Lower lobe of right lung (tissue), 2 donors: ENCODE measurements at places on chromosomes 11 and 22. TPM values are rescaled to one million over a fixed set of nuclear protein-coding genes. Genes with fewer than 3 reads are reported as not detected.

The BATF2 gene
- total RNA-seq, result 8.6 TPM

The PARVG gene
- 96.2 TPM for total RNA-seq

DNA sequence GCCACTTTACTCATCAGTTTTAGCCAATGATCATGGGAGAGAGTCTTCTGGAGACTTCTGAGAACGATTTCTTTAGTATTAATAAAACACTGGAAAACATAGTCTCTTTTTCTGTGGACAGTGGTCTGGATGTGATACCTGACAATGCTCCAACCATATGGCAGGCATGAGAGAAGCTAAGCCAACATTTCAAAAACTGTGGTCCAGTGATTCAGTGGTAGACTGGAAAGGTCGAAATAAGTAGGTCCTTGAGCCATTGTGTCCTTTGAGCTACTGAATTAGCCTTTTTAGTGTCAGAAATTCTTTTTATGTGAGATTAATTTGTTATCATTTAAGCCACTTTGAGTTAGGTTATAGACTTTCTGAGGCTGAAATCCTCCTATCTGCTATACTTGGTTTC, 197.7 kb upstream of the CTSC start:
- no peaks in the 10 kb centered on the region for H3K27me3 ChIP-seq
- no peak for DNase-seq
- no peaks in the 10 kb centered on the region for H3K36me3 ChIP-seq
- no peak overlapping the region for H3K4me3 ChIP-seq
- no peak overlapping the region for H3K27ac ChIP-seq
- H3K4me1 ChIP-seq, result no peaks in the 10 kb centered on the region

GRCh38 chr11:117621226-117621625, 175.8 kb downstream of the DSCAML1 start:
- H3K27me3 ChIP-seq, result no peaks in the 10 kb centered on the region
- H3K36me3 ChIP-seq, result no peaks in the 10 kb centered on the region
- H3K4me1 ChIP-seq, result no peaks in the 10 kb centered on the region
- no peak overlapping the region for H3K4me3 ChIP-seq
- no peak for DNase-seq

GRCh38 chr11:11969380-11970215, 38.8 kb downstream of the DKK3 start:
- H3K27ac ChIP-seq, result no peak overlapping the region
- no peak for DNase-seq
- no peaks in the 10 kb centered on the region for H3K27me3 ChIP-seq
- no peaks in the 10 kb centered on the region for H3K36me3 ChIP-seq

GRCh38 chr22:39712081-39712480, 141.5 kb downstream of the CACNA1I start:
- H3K4me3 ChIP-seq, result no peak overlapping the region
- no peaks in the 10 kb centered on the region for H3K36me3 ChIP-seq
- H3K27me3 ChIP-seq, result peaks cover 21% of the 10 kb centered on the region
- no peak overlapping the region for H3K27ac ChIP-seq

DNA sequence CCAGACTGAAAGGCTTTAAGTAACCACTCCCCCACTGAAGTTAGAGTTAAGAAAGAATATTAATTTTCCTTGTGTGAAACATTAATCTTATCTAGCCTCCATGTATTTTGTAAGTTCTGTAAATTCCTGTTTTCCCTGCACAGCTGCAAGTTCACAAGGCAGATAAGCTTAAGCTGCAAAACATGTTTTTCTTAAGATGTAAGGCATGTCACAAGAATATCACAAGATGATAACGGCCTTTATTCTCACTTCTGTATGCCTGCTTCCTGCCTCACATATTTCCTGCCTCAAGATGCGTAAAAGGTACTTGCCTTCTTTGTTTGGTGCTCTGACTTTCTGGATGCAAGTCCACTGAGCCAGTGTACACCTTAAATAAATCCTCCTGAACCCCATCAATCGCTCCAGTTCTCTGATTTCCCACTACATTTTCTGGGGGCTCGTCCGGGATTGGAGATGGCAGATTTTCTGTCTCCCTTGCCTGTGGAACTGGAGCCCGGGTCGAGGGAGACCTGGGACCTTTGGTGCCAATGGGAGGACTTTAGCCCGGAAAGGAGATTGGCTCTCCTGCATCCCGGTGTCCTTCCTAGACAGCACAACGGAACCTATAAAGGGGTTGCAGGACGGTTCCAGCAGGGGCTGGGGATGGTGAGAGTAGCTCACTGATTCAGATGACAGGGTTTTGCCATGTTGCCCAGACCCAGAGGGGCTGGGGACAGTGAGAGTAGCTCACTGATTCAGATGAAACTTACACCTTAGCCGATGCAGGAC, 30.2 kb downstream of the PPARA start:
- no peaks in the 10 kb centered on the region for H3K27me3 ChIP-seq
- no peaks in the 10 kb centered on the region for H3K4me1 ChIP-seq
- DNase-seq, result no peak
